Right ventricle myocardium inferior (tissue), 1 donor: ENCODE measurements at places on chromosomes 7 and 10.

- DNase-seq: no peak
These were observed 10.8 kb downstream of the UROS start for GRCh38 chr10:125812128-125812750.

DNA sequence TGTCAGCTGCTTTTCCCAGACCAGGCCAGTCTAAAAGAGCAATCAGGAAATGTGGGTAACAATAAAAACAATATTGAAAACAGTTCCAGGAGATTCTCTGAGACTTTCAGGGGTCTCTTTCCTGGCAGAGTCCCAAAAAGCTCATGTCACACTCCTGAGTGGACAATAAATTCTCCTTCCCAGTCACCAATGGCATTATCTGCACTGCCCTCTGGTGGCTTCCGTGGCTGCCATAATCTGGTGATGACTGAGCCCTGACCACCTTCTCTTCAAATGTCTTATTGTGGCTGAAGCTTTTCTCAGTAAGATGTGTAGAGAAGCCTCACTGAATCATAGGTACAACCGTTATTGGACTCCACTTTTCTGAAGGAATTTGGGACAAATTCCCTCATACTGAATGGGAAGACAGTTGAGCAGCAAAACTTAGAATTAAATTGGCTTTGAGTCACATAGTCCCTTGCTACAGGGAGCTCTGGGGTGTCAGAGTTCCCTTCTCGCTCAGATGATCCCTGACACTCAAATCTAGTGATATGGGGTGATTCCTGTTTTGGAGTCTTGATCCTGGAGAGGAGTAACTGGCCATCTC is 24.4 kb upstream of the ASAH2 start:
- DNase-seq: no peak

DNA sequence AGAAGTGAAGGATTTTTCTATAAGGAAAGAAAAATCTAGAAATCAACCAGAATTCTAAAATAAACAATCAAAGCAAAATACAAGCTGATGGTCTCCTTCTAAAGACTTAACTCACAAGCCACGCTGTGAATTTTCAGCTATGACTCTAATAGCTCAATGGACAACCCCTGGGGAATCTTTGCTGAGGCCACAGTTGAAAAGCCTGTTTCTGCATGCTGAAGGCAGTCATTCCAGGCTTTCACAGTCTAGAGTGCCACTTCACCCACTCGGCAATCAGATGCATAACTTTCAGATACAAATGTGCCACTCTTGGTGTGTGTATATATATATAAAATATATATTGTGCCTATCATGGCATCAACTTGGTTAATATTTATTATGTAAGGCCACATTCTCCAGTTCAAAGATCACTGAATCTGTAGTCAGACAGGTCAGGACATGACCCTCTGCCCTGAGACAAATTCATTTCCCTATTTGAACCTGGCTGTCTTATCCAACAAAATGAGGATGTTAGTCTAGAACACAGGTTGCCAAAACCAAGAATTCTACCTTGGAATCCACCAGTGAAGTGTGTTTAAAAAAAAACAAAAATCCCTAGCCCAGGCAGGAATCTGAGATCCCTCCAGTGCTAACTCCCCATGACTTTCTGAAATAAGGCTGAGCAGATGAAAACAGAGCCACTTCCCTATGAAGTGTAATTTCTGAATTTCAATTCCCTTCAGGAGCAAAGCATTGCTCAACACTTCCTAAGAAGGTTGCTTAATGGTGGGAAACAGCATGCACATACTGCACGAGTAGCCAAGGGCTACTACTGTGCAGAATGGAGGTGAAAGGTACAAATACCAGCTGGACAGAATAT is 9.9 kb downstream of the LIPA start:
- DNase-seq: no peak

DNA sequence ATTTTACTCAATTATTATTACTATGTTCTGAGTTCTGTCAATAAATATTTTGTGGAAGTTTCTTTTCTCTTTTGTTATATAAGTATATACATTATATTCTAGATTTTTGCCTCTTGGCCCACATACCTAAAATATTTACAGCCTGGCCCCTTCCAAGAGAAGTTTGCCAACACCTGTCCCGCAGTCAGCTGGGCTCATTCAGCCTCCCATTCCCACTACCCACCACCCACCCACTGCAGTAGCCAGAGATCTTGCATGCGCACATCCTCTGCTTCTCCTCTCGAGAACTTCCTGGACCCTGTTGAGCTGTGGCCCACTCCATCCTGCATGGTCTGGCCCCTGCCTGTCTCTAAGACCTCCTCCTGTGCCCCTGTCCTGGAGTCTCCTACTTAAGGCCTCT is 33.6 kb downstream of the WIPF3 start:
- no peak for DNase-seq

DNA sequence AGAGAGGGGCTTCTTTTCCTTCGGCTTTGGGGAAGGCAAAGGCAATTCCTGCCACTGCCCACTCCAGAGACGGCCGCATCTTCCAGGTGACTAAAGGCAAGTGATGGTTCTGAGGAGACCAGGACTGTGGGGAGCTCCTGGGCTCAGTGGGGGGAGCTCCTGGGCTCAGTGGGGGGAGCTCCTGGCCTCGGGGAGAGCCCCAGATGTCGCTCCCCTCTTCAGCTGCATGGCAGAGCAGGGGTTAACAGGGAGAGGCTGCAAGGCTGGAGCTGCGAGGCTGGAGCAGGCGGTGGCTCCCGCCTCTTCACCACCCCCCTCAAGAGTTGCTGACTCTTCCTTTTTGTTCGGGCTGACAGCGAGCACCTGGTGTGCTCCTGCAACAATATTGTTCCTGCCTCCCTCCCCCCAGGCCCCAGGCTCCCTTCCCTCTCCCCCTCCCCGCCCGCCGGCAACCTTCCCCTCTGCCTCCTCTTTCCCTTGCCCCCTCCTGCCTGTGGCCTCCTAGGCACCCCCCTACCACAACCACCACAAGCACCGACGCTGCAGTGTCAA is 56.3 kb upstream of the LBX1 start:
- DNase-seq: no peak

- DNase-seq: no peak
These were observed 116.7 kb downstream of the VIPR2 start for GRCh38 chr7:159027789-159028507.

DNA sequence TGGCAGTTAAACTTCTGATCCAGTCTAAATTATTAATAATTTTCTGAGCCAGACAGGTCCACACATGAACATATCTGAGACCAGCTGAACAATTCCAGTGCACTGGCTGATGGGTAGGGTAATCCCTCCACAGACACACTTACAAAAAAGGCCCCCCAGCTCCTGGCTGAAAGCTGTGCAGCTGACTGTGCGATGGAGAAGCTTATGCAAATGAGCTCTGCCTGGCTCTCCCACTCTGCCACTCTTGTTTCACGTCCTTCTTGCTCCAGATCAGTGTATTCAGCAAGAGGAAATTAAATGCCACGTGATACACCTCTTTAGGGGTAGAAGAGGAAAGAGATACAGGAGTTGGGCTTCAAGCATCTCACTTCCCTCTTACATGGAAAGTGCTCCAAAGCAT is 76.4 kb upstream of the FEZF1 start:
- no peak for DNase-seq

- no peak for DNase-seq
These were observed 1.5 kb downstream of the GIMAP8 start for GRCh38 chr7:150451833-150452461.
